Anterior cingulate cortex (tissue), 58 donors: ENCODE measurements at places on chromosomes 3 and 15.

- no peak for DNase-seq
These were observed 194.6 kb downstream of the GABRG3 start for GRCh38 chr15:27165590-27165989.

- no peak for DNase-seq
These were observed 136.8 kb upstream of the ACP3 start for GRCh38 chr3:132180337-132180791.

GRCh38 chr15:100932676-100933348, 13.7 kb downstream of the LRRK1 start:
- DNase-seq: no peak

- DNase-seq: no peak
These were observed 187.3 kb downstream of the XXYLT1 start for GRCh38 chr3:195083659-195084058.

DNA sequence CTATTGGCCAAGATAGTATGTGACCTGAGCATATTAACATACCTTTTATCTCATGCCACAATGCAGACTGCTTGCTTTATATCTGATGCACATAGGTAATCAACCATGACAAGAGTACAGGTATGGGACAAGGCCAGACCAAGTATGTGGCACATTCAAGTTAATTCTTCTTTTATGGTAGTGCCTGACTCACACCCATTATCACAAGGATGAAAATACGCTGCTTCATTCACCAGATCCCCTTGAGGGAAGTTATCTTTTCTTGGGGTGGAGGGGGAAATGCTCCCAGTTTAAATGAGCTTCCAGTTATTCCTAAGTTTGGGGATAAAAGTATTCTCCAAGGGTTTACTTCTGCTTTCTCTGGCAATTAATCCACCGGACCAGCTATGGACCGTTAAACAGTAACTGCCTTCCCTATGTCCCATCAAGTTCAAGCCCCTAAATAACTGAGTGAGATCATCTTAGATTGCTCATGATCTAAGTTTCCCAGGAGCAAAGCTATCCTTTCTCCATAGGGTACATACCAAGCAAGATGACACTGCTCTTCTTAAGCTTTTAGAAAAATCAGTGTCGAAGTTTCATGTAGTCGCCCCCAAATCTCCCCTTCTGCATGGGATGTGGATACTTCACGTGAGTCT, 1.9 kb downstream of the COL8A1 start:
- DNase-seq: no peak

- no peak for DNase-seq
These were observed 95.9 kb upstream of the RNF7 start for GRCh38 chr3:141642215-141642614.
